NCI-H526 (cell line): ENCODE measurements at places on chromosomes 2 and 18.

- DNase-seq, result no peak
Measured at GRCh38 chr2:238160206-238161129, 1.7 kb downstream of the ERFE start.

GRCh38 chr2:217806482-217806765 lies 196.4 kb downstream of the TNS1 start:
- DNase-seq, result no peak

DNA sequence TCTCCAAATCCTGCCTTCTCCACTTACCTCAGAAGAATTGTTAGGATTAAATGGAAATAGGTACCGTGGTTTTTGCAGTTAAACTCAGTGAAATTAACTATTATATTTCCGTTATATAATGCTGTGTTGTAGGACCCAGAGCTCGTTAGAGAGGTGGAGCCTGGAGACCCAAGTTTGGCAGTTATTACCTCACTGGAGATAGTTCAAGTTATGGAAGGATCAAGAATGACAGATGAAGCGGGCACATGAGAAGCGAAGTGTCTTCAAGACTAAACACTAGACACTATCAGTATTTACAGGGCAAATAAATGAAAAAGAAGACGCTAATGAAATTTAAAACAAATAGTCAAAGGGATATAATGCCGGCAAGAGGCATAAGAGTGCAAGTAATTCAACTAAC lies 866 bp downstream of the CWC22 start:
- no peak for DNase-seq

DNA sequence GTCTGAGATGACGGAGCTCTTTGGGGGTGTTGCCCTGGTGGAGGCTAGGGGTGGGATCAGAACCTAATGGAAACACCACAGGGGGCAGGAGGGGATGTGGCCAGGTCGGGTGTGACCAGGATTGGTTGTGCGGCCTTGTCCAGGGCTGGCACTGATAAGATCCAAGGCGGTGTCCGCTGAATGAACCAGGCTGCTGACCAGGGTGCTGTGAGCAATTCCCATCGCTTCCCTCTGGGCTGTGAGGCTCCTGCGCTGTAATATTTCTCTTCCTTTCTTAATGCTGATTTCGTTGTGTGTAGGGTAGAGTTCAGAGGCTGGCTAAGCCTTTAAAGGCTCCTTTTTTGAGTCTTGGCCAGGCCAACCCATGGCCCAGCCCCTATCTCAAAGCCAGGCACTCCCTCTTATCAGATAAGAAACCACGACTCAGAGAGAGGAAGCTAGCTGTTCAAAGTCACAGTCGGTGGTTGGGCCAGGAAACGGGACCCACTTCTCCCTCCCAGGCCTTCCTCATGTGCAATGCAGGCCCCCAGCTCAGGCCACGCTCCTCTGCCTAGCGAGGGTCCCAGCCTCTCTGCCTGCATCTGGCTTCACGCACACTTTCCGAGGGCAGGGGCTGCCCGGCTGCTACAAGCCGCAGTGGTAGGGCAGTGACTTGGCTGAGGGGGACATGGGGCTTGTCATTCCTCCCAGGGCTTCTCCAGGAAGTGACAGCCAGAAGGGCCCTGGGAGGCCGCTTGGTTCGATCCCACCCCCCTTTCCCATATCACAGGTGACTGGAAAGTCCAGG lies 26.0 kb upstream of the FOSL2 start:
- DNase-seq, result no peak

DNA sequence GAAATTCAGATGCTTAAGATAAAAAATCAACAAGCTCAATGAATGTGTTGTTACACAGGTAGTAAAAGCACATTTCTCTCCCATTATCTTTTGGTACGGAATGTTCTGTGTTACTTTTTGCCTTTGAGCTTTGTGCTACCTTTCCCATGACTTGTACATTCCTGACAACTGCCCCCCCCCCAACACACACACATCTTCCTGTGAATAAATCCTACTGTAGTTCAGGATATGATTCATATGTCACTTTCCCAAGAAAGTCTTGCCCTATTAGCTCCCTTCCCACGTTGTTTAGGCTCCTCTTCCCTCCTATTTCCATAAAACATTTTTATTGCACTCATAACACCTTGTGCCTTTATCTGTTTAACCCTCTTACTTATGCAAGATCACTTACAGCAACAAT lies 442.6 kb upstream of the LRATD1 start:
- no peak for DNase-seq

DNA sequence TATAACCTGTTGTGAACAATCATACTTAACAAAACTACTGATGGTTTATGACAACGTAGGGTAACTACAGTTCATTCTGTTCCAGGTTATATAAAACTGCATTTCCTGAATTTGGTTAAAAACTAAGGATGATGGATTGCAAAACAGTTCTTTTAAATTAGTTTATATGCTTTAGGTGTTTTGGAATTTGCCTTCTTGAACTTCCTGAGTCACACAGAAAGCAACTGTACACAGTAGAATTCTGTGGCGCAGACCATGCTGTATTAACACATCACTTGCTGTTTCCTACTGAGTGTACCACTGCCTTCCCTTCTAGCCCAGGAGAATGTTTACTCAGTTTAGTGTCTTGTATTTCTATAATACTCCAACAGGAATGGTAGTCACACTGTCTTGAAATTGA lies 19.4 kb downstream of the ITGB1BP1 start:
- DNase-seq, result no peak

DNA sequence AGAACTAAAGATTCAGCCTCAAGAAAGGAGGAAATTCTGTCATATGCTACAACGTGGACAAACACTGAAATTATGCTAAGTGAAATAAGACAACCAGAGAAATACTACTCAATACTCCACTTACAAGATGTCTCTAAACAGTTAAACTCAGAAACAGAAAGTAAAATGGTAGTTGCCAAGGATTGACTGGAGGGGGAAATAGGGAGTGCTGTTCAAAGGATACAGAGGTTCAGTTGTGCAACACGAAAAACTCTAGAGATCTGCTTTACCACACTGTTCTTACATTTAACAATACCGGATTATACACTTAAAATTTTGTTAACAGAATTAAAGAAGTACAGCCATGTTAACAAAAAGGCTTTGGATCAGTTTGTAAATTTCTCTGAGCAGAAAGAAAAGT lies 39.8 kb upstream of the C2orf15 start:
- no peak for DNase-seq

DNA sequence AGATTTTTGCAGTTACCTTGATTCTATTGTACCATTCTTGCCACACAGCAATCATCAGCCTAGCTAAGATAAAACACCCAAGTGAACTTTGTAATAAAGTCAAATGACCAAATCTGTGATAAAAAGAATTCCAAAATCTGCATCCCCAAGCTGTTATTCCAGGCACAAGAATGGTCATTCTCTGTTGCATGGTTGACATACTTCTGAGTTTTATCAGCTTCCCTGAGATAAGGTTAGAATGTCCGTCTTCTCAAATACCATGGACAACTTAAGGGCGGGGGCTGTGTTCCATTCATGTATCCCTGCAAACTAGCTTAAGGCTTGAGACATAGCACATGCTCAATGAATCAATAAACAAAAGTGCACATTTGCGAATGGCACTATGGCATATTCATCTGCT lies 8.1 kb upstream of the BMP10 start:
- DNase-seq, result no peak

DNA sequence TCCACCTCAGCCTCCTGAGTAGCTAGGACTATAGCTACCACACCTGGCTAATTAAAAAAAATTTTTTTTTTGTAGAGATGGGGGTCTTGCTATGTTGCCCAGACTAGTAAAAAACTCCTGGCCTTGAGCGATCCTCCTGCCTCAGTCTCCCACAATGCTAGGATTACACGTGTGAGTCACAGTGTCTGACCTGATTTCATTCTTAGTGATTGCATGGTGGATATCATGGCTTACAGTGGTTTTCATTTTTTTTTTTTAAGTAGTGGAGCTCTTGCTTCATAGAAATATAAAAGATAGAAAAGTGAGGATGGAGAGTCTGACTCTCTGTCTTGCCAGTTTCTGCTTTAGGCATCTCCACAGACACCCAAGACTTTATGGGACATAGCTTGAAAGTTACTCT lies 83.6 kb downstream of the CDC42EP3 start:
- no peak for DNase-seq

GRCh38 chr2:84989927-84990326 lies 19.0 kb downstream of the KCMF1 start:
- DNase-seq, result no peak

- peak; percentile 24 for DNase-seq
Measured at GRCh38 chr18:46097431-46097800, 680 bp downstream of the ATP5F1A start.

DNA sequence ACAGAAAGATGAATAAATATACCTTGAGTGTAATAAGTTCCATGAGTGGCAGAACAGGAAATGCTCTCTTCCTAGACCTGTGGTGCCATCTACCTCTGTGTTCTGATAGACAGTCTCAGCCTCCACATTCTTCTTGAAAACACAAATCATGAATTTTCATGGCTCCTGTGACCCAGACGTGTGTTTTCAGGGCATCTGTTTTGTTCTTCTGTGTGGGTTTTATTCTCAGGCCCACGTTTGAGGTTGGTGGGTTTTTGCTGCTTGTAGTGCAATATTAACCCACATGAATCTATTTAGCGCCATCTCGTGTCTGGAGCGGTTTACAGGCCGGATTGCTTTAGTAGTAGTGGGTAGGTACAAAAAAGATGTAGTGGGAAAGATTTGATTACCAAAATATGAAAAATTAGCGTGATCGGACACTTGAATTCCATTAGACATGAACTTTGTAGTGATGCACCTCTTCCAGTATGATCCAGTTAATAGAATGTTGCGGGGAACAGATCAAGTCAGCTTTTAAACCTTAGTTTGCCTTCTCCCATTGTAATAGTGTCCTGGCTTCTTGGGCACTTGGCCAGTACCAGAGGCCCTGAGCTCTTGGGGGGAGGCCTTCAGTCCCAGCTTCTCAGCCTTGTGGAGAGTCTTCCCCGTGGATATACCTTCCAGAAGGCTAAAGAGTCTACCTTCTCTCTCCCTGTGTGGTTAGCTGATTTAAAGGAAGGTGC lies 256.5 kb downstream of the TPGS2 start:
- peak; percentile 43 for DNase-seq

DNA sequence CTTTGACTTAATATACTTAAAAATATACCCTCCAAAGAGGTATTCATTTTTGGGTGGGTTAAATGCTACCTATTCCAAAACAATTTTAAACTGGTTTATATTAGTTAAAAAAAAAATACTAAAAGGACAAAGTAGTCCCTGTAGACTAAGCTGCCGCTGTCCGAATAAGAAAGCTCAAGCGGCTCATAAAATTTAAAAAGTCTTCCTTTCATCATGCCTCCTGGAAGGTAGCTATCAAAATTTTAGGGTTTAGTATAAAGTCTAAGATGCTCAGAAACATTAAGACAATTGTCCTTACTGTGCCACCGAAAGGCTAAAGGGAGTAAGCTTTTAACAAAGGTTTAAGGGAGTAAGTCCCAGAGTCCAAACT lies 440 bp upstream of the UGGT1 start:
- DNase-seq, result no peak

- DNase-seq, result no peak
Measured at GRCh38 chr2:43174368-43174916, 52.0 kb downstream of the ZFP36L2 start.

DNA sequence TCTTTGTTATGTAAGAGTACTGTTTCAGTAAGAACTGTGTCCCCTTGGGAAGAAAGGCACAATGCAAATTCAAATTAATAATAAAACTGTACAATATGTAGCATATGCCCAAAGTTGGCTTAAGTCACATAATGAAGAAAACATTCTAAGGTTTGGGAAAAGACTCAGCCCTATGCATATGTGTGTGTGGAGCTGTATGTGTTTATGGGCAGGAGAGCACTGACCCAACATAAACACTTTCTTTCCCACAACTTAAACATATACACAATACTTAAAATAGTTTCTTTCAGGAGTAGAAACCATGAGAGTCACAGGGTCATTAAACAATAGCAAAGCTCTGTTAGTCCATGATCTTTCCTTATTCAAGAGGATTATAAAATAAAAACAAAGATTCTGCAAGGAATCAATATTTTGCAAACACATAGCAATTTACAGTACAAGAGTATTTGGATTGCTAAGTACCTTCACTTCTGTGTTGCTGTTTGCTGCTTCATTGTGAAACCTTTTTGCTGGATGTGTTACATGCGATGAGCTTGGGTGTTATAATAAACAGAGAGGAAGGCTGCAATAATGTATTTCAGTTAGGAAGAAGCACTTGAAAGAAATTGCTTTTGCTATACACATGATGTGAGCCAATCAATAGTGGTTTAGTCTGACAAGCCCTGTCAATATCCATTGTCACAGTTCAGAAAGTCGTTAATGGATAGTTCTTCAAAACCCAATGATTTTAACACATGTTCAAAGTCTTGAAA lies 347.3 kb downstream of the ARHGAP15 start:
- no peak for DNase-seq

DNA sequence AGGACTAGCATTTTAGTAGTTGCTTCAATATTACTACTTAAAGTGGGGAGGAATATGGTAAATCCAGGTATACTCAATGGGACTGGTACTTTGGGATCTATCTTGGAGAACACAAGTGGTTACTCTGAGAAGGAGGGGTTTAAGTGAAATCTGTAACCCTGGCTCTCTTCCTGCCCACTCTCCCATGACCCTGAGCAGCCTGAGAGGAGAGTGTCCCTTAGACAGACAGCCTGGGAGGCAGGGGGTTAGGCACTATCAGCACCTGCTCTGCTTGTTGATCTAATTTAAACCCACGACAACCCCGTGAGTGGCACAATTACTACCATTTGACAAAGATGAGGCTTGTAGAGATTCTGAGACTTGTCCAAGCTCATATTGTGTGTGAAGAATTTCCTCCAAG lies 395.5 kb downstream of the ALK start:
- DNase-seq, result no peak

- no peak for DNase-seq
Measured at GRCh38 chr18:2459886-2460285, 111.4 kb downstream of the METTL4 start.

GRCh38 chr2:11100130-11100529 lies 55.1 kb upstream of the SLC66A3 start:
- DNase-seq, result no peak

DNA sequence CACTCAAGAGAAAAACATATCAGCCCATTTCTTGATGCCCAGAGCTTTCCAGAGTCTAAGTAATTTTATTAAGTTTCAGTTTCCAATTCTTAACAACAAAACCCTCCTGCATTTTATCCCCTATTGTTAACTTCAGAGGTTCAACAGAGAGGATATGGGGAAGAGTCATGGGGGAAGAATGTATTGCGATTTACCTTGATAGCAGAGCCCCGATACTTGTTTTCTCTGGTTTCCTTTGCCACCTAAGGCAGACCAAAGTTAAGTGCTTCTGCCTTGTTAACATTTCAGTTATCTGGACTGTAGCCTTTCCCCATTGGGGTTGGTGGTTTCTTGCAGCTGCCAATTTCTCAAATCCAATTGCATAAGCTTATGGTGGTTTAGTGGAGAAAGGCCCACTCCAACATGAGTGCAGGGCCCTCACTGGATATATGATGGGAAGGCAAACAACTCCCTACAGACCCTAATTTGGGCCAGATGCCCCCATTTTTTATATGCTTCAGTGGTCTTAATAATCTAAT lies 82.0 kb upstream of the ITGB6 start:
- no peak for DNase-seq

GRCh38 chr2:27445615-27446014 lies 3.4 kb downstream of the KRTCAP3 start:
- DNase-seq, result no peak

GRCh38 chr2:145199042-145199441 lies 679.1 kb upstream of the ZEB2 start:
- DNase-seq, result no peak
